ENCODE measurements at places on chromosomes 4 and X. TPM values are rescaled to one million over a fixed set of nuclear protein-coding genes. Genes with fewer than 3 reads are reported as not detected.
A peak's percentile ranks its signal among the peaks of the same experiment; 100 is the strongest.

- no peak for DNase-seq
- no peak overlapping the region for H3K27ac ChIP-seq
- H3K27me3 ChIP-seq = no peaks in the 10 kb centered on the region
- H3K4me1 ChIP-seq = no peaks in the 10 kb centered on the region
- no peaks in the 10 kb centered on the region for H3K36me3 ChIP-seq
These were observed 164.2 kb upstream of the NRK start for GRCh38 chrX:105658136-105658535.

DNA sequence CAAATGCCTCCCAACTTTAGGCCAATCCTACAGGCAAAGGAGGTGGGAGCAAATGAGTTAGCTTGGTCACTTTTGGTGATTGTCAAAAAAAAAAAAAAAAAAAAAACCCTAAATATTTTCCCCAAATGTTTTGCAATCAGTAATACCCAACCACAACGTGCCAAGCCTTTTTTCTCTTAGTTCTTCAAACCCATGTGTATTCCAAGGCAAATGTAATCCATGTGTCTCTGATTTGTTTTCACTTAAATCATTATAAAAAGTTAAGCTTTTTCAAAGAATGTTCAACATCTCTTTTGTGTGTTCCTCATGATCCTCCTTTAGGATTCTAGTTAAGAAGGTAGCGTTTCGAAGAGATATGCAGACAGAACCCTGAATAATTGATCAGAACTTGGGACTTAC, 328.4 kb downstream of the PAPSS1 start:
- no peak overlapping the region for H3K4me3 ChIP-seq
- no peak for DNase-seq
- H3K36me3 ChIP-seq = no peaks in the 10 kb centered on the region
- no peak overlapping the region for H3K27ac ChIP-seq
- no peaks in the 10 kb centered on the region for H3K4me1 ChIP-seq

- H3K27me3 ChIP-seq = peaks cover 8% of the 10 kb centered on the region
- no peak overlapping the region for H3K27ac ChIP-seq
- H3K4me1 ChIP-seq = peaks cover 3% of the 10 kb centered on the region
- DNase-seq = no peak
- no peaks in the 10 kb centered on the region for H3K36me3 ChIP-seq
These were observed 112.8 kb upstream of the H2AZ1 start for GRCh38 chr4:100062921-100063320.

- H3K27ac ChIP-seq = no peak overlapping the region
- H3K4me1 ChIP-seq = no peaks in the 10 kb centered on the region
- H3K27me3 ChIP-seq = peaks cover 2% of the 10 kb centered on the region
- DNase-seq = no peak
- H3K36me3 ChIP-seq = no peaks in the 10 kb centered on the region
These were observed 18.4 kb upstream of the FRAS1 start for GRCh38 chr4:78038704-78039103.

- H3K27ac ChIP-seq = peak overlapping the region; percentile 94
- H3K4me1 ChIP-seq = peaks cover 44% of the 10 kb centered on the region
- H3K4me3 ChIP-seq = peak overlapping the region; percentile 93
- no peaks in the 10 kb centered on the region for H3K27me3 ChIP-seq
- peak; percentile 40 for DNase-seq
- peaks cover 18% of the 10 kb centered on the region for H3K36me3 ChIP-seq
These were observed 419 bp downstream of the ADD1 start for GRCh38 chr4:2843941-2844584.

GRCh38 chr4:141638230-141638629, 1.8 kb downstream of the IL15 start:
- H3K4me3 ChIP-seq = no peak overlapping the region
- H3K27ac ChIP-seq = no peak overlapping the region
- no peaks in the 10 kb centered on the region for H3K36me3 ChIP-seq
- no peak for DNase-seq
- peaks cover 21% of the 10 kb centered on the region for H3K27me3 ChIP-seq

- H3K36me3 ChIP-seq = peaks cover 16% of the 10 kb centered on the region
- peaks cover 56% of the 10 kb centered on the region for H3K4me1 ChIP-seq
- peak overlapping the region; percentile 95 for H3K27ac ChIP-seq
- peak overlapping the region; percentile 41 for H3K4me3 ChIP-seq
- H3K27me3 ChIP-seq = no peaks in the 10 kb centered on the region
These were observed 64.8 kb downstream of the TSC22D3 start for GRCh38 chrX:107710617-107711391.

- H3K27ac ChIP-seq = no peak overlapping the region
- peaks cover 2% of the 10 kb centered on the region for H3K36me3 ChIP-seq
- DNase-seq = no peak
- no peak overlapping the region for H3K4me3 ChIP-seq
- H3K27me3 ChIP-seq = peaks cover 5% of the 10 kb centered on the region
These were observed 46.4 kb downstream of the NAT8L start for GRCh38 chr4:2105559-2105958.

- no peak overlapping the region for H3K4me3 ChIP-seq
- DNase-seq = no peak
- H3K4me1 ChIP-seq = no peaks in the 10 kb centered on the region
- no peaks in the 10 kb centered on the region for H3K27me3 ChIP-seq
These were observed 108.7 kb upstream of the LIMCH1 start for GRCh38 chr4:41429280-41429669.

DNA sequence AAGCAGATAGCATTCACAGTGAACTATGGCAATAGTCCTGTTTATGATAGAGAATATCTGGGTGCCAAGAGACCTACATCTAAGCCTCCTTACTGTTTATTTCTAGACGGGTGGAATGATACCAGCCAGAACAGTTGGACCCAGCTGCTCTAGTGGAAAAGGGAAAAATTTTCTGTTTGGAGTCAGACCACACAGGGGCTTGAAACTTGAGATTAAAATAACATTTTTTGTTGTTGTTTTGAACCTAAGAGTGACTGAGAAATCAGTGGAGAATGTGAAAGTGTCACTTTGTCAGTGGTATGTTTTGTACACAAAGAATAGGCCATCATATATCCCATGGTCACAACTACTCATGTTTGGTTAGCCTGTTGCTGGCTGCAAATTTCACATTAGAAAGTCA, 105.7 kb downstream of the AGTR2 start:
- H3K4me1 ChIP-seq = no peaks in the 10 kb centered on the region
- no peaks in the 10 kb centered on the region for H3K27me3 ChIP-seq
- H3K4me3 ChIP-seq = no peak overlapping the region
- no peak overlapping the region for H3K27ac ChIP-seq
- H3K36me3 ChIP-seq = no peaks in the 10 kb centered on the region

DNA sequence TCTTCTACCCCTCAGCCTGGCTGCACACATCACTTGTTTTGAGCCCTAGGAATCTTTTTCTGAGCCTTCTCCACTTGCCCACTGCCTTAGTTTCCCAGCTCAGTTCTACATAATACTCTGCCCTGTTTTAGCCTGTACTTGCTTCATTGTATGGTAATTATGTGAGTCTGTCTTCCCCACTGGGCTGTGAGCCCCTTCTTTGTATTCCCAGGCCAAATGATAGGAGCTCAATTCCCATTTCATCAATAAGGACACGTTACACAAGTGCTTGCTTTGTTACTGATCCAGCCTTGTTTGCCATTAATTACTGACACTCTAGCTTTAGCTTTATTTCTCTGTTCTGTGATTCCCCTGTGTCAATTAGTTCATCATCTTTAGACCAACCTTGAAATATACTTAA, 28.1 kb downstream of the KIT start:
- H3K4me1 ChIP-seq = peaks cover 21% of the 10 kb centered on the region
- no peaks in the 10 kb centered on the region for H3K36me3 ChIP-seq
- DNase-seq = no peak
- no peak overlapping the region for H3K27ac ChIP-seq
- H3K4me3 ChIP-seq = no peak overlapping the region

DNA sequence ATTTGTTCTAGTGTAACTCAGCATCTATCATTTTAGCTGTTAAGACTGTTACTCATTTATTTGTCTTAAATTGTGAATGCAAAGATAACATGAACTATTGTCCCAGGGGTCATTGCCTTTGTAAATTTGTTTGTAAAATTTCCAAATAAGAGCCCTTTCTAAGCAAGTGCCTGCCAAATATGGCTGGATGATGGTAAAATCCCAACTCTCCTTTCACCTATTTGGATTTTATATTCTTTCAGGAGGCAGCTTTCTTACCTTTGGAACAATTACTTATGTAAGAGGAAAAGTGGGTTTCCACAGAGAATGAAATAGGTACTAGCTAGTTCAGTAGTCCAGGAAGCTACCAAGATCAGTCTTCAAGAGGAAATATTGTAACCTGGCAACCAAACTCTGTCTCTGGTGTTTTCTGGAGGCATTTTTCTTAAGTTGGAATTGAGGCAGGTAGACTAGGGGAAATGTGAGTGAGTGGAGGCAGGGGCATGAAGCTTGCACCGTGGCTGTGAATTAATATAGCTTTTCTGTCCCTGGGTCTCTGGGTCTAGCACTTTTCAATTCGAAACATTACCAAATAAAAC, 363.0 kb upstream of the ZCCHC13 start:
- no peaks in the 10 kb centered on the region for H3K27me3 ChIP-seq
- H3K4me1 ChIP-seq = peaks cover 5% of the 10 kb centered on the region
- DNase-seq = no peak
- H3K36me3 ChIP-seq = peaks cover 2% of the 10 kb centered on the region
- H3K4me3 ChIP-seq = no peak overlapping the region

DNA sequence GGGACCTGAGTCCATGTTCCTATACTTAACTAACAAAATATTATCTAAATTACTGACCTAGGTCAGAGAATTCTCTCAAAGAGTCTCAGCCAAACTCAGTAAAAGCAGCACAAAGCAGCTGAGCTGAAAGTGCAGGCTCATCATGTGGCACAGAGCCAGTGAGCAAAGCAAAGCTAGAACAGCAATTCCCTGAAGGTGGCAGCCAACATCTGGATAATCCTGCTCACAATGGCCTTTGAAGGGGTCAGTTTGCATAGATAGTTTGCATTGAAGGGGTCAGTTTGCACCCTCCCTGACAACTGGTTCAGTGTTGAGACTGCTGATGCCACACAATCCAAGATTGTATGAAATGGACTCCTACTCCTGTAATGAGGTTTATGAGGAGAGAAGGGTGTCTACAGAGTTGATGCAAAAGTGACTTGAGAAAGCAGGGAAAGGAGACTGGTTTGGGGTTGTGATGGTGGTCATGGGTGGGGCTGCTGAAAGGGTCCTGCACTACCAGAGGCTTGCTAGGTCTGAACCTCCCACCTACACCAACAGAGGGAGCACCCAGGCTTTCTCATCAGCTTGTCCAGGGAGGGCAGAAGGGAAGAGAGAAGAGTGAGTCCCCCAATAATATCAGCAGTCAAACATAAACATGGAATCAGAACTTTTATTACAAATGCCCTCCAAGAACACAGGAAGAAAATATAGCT, 39.7 kb downstream of the TRIM61 start:
- no peaks in the 10 kb centered on the region for H3K36me3 ChIP-seq
- no peaks in the 10 kb centered on the region for H3K4me1 ChIP-seq
- peak; percentile 7 for DNase-seq
- H3K4me3 ChIP-seq = no peak overlapping the region
- peaks cover 18% of the 10 kb centered on the region for H3K27me3 ChIP-seq

DNA sequence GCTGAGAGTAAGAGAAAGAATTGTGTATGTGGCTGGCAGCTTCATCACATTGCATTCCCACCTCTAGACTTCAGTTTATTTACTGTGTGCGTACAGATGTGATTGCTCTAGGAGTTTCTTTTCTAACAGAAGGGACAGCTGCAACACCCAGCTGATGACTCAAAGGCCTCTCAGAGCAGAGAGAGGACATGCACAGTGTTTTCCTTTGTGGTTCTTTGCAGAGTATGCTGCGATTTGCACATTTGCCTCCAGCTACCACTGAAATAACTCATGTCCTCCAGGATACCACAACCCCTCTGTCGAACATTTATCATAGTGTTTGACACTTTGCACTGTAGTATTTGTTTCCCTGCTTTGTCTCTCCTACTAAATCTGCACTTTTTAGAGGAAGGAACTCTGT, 294.1 kb downstream of the STIM2 start:
- H3K27ac ChIP-seq = no peak overlapping the region
- H3K27me3 ChIP-seq = peaks cover 17% of the 10 kb centered on the region
- no peaks in the 10 kb centered on the region for H3K4me1 ChIP-seq
- no peak for DNase-seq

GRCh38 chrX:150438165-150438564, 75.0 kb downstream of the MAMLD1 start:
- no peaks in the 10 kb centered on the region for H3K27me3 ChIP-seq
- H3K36me3 ChIP-seq = no peaks in the 10 kb centered on the region
- H3K4me1 ChIP-seq = no peaks in the 10 kb centered on the region
- H3K4me3 ChIP-seq = no peak overlapping the region
- no peak overlapping the region for H3K27ac ChIP-seq

DNA sequence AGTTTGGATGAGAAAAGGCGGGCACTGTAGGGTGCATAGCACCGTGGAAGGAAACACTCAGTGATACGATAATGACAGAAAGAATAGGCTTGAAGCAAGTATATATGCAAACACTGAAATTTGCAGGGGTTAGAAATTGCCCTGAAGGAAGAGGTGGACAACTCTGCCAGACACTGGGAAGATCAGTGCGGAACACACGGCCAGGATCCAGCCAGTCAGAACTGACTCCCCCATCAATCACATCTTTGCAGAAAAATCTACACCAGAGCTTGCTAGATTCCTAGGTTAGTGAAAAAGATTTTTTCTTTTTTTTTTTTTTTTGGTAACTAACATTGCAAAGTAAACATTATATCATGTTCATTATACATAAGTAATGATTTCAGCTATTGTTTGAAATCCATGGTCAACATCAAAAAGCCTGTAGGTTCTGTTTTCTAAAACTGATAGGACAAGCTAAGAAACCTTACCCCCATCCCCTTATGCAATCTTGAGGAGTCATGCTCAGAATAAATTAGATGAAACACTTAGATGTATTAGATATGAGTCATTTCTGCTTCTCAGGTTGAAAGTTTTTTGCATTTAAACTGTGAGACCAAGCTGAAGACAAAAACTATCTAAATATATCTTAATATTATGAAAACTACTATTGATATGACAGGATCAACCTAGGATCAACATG, 38.9 kb downstream of the TRIML1 start:
- H3K27ac ChIP-seq = no peak overlapping the region
- no peaks in the 10 kb centered on the region for H3K4me1 ChIP-seq
- H3K27me3 ChIP-seq = no peaks in the 10 kb centered on the region
- DNase-seq = no peak
- no peaks in the 10 kb centered on the region for H3K36me3 ChIP-seq
- H3K4me3 ChIP-seq = no peak overlapping the region

- H3K27me3 ChIP-seq = no peaks in the 10 kb centered on the region
- no peak overlapping the region for H3K27ac ChIP-seq
- H3K36me3 ChIP-seq = peaks cover 23% of the 10 kb centered on the region
- no peak for DNase-seq
These were observed 31.2 kb downstream of the CCNI start for GRCh38 chr4:77044461-77045150.

- DNase-seq = no peak
- no peak overlapping the region for H3K27ac ChIP-seq
- H3K36me3 ChIP-seq = no peaks in the 10 kb centered on the region
- no peak overlapping the region for H3K4me3 ChIP-seq
These were observed 70.4 kb upstream of the ANXA3 start for GRCh38 chr4:78481180-78481579.

PHEX gene
- total RNA-seq = 22.7 TPM

NDUFC1 gene
- 60.6 TPM for total RNA-seq

EGF gene
- total RNA-seq = not detected

DRD5 gene
- not detected for total RNA-seq

DNAAF6 gene
- not detected for total RNA-seq
